ENCODE measurements at places on chromosomes 1 and 21. TPM values are rescaled to one million over a fixed set of nuclear protein-coding genes. Genes with fewer than 3 reads are reported as not detected.

OR2AK2 gene
- not detected for total RNA-seq

DNA sequence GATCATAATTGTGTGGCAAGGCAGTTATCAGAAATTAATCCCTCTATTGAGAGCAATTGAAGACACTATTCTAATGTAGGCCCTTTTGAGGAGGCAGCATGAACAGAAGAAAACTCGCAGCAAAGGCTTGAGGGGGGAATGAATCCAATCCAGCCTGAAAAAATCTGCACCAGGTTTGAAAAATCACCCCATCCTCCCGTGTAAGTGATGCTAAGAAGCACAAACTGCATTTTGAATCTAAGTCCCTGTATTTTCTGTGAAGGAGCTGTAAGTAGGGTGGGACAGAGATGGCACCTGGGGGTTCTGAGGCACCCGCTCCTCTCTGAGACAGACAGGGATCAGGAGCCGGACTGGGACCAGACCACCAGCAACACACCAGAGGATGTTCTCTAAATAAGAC lies at the start of gene CRB1:
CRB1 (plus strand) TSS at position 241 of the 400 bp plus-strand sequence. CDS start 161 bp downstream, outside the sequence.
- no peak for DNase-seq

GRCh38 chr1:213998785-213999184 lies 11.0 kb downstream of the PROX1 start:
- no peak for DNase-seq

- DNase-seq, result no peak
Observed at GRCh38 chr1:225906467-225906866, 17.5 kb upstream of the LEFTY1 start.

All from activated T-helper 2 cell treated with anti-CD3 and anti-CD28 coated beads, Interferon-gamma antibody, Interleukin-2, Interleukin-4, amounts not matched to agents 10 μg/mL and 5 μg/mL and 100 μg/mL, durations not matched to agents 14 hours and 24 hours and 36 hours (primary cell).